ENCODE measurements at places on chromosomes 13 and 19.

GRCh38 chr19:16098416-16098768, 13.3 kb upstream of the RAB8A start:
- DNase-seq = no peak

GRCh38 chr19:39409208-39410016, 2.8 kb downstream of the ZFP36 start:
- peak; percentile 97 for DNase-seq

GRCh38 chr13:71875823-71876222, 8.8 kb upstream of the DACH1 start:
- no peak for DNase-seq

GRCh38 chr13:21133077-21133476, 43.3 kb downstream of the SKA3 start:
- DNase-seq = no peak

- DNase-seq = no peak
Observed at GRCh38 chr13:46861959-46862358, 34.9 kb downstream of the HTR2A start.

DNA sequence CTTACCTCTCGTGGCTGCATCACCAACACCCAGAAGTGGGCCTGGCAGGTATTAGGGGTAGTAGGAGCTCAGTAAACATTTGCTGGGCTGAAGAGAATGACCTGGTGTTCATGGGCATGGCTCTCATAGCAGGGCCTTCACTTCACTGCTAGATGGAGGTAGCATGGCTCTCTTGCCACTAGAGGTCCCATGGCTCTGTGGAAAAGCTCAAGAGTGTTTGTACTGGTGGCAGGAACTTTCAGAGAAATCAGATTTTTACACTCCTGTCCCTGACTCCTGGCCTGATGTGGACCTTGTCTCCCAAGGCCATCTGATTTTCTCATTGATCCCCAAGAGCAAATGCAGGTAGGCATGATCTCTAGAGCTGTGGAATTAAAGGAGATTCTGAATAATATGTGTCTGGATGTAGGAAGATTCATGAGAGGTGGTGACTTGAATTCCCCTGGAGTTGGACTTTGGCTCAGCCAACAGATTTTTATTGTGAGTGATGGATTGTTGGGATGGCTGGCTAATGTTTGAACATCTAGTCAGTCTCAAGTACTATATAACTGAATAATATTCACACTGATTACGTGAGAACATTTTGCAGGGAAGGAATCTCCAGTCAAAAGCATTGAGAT, 5.7 kb downstream of the ZNF574 start:
- DNase-seq = no peak

- no peak for DNase-seq
Observed at GRCh38 chr13:40390401-40390916, 276.0 kb downstream of the FOXO1 start.
